Right lobe of liver (tissue), 6 donors: ENCODE measurements at places on chromosomes 7 and 10.

DNA sequence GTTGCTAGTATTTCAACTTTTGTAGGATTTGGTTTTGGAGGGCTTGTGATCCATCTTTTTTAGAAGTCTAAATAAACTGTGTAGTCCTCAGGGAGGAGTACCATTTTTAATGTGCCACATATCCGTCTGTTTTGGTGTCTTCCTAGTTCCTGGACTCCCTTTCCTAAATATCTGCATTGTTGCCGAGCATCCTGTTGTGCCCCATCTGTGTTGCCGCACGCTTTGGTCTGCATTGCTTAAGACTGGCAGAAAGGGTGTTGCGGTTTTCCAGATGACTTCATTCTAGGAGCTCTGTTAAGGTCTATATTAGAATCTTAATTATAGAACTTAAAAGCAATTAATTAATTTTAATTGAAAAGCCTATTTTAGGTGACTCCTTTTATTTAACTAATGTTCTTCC lies 49.4 kb downstream of the RBM33 start:
- no peak for DNase-seq

DNA sequence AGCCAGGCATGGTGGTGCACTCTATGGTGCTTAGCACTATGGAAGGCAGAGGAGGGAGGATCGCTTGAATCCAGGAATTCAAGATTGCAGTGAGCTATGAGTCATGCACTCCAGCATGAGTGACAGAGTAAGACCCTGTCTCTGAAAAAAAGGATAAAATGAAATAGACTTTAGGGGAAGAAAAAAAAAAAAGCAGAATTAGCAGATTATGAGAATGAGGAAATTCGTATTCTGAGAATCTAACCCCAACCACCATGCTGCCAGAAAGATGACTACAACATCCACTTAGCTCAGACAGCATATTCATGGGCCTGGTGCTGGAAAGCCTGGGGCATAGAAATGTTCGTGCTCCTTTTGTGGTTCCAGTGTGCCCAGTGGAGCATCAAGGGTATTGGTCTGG lies 63.3 kb downstream of the TMEM26 start:
- DNase-seq: no peak

- no peak for DNase-seq
Observed at GRCh38 chr7:45106820-45107219, 4.7 kb downstream of the TBRG4 start.

DNA sequence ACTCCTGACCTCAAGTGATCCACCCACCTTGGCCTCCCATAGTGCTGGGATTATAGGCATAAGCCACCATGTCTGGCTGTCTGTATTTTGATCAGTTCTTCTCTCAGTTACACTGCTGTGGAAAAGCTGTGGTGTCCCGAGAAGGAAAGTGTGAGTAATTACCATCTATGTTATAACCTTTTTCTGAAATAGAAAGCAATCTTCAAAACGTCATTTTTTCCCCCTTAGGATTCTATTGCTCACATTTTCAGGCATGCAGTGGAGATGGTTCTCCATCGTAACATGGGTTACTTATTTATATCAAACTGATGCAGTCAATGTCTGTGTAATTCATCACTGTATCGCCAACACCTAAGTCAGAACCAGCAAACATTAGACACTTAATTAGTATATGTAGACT lies 103.5 kb upstream of the FAM3C start:
- DNase-seq: no peak
